ENCODE measurements at places on chromosomes 16 and 17. TPM values are rescaled to one million over a fixed set of nuclear protein-coding genes. Genes with fewer than 3 reads are reported as not detected.
A peak's percentile ranks its signal among the peaks of the same experiment; 100 is the strongest.

TBC1D3B gene
- 10.7 TPM for total RNA-seq

SCGB1C2 gene
- not detected for total RNA-seq

TK1 gene
- 138 TPM for total RNA-seq

ADGRG1 gene
- total RNA-seq, result 4.8 TPM

CD7 gene
- 61.8 TPM for total RNA-seq

KRTAP1-5 gene
- total RNA-seq, result not detected

CACNG1 gene
- total RNA-seq, result not detected

PITPNC1 gene
- total RNA-seq, result 73.9 TPM

CTRB1 gene
- total RNA-seq, result not detected

HLF gene
- total RNA-seq, result 0.21 TPM

TMIGD1 gene
- not detected for total RNA-seq

WNT9B gene
- not detected for total RNA-seq

DNA sequence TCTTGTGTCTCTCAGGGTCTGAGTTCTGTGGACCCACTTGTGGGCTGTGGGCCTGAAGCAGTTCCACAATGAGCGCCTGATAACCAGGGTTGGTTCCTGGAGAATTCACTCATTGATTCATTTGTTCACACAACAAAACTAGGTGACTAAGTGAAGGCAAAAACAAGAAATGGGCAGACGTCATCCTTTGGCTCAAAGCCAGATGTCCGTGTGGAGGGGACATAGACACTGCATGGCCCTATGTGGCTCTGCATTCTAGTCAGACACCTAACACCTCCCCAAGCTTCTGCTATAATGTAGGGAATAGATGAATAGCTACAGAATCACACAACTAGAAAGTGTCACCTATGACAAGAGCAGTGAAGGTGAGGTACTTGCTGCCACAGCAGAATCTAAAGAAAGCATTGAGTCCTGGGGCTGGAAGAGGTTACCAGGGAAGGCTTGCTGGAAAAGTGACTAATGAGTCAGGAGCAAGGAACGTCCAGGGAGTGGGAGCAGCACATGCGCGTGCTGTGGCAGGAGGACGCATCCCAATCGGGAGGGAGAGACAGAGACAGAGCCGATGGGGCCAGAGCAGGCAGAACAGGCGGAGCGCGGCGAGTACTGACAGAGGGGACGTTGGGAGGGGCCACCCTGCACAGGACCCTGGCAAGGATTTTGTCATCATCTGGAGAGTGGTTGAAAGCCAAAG lies 58.9 kb downstream of the CES1 start:
- no peak overlapping the region for H3K4me3 ChIP-seq
- no peaks in the 10 kb centered on the region for H3K36me3 ChIP-seq
- H3K27ac ChIP-seq, result no peak overlapping the region
- peaks cover 4% of the 10 kb centered on the region for H3K4me1 ChIP-seq
- DNase-seq, result no peak

DNA sequence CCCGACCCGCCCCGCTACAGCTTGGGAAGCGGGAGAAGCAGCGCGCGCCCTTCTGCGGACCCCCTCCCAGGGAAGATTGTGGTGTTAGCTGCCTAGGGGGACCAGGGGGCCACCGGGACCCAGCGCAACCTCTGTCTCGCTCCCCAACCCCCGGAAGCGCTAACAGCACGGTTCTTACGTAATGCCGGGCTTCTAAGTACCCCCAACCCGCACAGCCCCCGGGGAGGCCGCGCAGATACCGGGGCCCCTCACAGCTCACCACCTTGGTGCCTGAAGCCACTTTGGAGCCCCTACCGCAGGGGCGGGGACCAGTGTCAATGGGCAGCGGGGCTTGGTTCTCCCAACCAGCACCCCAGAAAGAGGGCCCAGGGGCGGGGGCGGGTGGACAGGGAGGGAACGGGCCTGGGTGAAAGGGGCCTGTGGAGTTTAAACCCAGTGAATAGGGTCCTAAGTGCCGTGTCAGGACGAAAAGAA lies 348 bp downstream of the MPP2 start:
- H3K27me3 ChIP-seq, result peaks cover 7% of the 10 kb centered on the region
- no peak for DNase-seq
- H3K4me1 ChIP-seq, result peaks cover 6% of the 10 kb centered on the region
- H3K4me3 ChIP-seq, result peak overlapping the region; percentile 58
- no peaks in the 10 kb centered on the region for H3K36me3 ChIP-seq

DNA sequence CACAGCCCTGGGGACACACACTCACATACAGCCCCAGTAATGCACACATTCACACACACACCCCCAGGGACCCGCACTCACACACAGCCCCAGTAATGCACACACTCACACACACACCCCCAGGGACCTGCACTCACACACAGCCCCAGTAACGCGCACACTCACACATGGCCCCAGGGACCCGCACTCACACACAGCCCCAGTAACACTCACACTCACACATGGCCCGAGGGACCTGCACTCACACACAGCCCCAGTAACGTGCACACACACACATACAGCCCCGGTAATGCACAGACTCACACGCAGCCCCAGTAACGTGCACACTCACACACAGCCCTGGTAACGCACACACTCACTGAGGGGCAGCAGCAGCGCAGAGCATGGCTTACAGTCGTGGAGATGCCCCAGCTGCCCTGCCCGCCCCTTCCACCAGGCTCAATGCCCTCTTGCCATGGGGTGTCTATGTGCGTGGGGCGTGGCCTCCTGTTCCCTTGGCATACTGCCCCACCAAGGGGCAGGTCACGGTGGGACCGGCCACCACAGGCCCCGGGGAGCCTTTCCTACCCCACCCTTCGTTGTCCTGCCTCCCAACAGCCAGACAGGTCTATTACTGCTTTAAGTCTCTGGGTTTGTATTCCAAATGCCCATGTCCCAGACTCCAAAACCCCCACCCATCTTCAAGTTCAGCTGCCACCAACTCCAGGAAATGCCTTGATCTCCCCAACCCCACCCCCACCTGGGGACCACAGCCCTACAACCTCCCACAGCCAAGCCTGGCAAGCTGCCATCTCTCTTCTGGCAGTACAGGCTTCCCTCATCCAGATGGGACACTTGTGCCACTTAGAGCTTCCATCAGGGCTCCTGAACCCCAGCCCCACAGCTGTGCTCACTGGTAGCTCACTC lies 2.7 kb downstream of the CCDC102A start:
- H3K36me3 ChIP-seq, result no peaks in the 10 kb centered on the region
- H3K27ac ChIP-seq, result peak overlapping the region; percentile 100
- no peak for DNase-seq
- peak overlapping the region; percentile 98 for H3K4me3 ChIP-seq
- H3K4me1 ChIP-seq, result peaks cover 75% of the 10 kb centered on the region

DNA sequence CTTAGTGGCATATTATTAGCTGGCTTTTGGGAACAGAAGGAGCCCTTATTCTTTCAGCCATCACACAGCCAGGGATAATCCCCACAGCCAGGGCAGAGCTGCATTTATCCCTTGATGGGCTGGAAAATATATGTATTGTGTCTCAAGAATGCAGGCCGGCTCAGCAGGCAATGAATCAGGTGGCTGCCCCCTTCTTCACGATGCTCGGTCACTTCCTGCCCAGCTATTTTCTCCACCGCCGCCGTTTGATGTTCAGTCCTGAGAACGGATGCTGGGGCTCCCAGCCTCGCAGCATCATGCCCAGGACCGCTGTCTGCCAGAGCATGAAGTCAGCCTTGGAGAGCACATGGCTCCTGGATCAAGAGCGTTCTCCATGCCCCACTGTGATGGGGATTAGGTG lies 4.3 kb upstream of the MYH3 start:
- H3K27ac ChIP-seq, result no peak overlapping the region
- H3K27me3 ChIP-seq, result no peaks in the 10 kb centered on the region
- H3K36me3 ChIP-seq, result peaks cover 5% of the 10 kb centered on the region
- no peaks in the 10 kb centered on the region for H3K4me1 ChIP-seq
- no peak overlapping the region for H3K4me3 ChIP-seq
- no peak for DNase-seq

GRCh38 chr17:350706-351448 lies 1.7 kb downstream of the RPH3AL start:
- H3K27me3 ChIP-seq, result no peaks in the 10 kb centered on the region
- DNase-seq, result no peak
- peaks cover 13% of the 10 kb centered on the region for H3K4me1 ChIP-seq
- H3K27ac ChIP-seq, result no peak overlapping the region
- no peak overlapping the region for H3K4me3 ChIP-seq

GRCh38 chr16:71421911-71422310 lies 19.9 kb downstream of the TLE7 start:
- DNase-seq, result no peak
- no peaks in the 10 kb centered on the region for H3K4me1 ChIP-seq
- H3K4me3 ChIP-seq, result no peak overlapping the region
- no peak overlapping the region for H3K27ac ChIP-seq

DNA sequence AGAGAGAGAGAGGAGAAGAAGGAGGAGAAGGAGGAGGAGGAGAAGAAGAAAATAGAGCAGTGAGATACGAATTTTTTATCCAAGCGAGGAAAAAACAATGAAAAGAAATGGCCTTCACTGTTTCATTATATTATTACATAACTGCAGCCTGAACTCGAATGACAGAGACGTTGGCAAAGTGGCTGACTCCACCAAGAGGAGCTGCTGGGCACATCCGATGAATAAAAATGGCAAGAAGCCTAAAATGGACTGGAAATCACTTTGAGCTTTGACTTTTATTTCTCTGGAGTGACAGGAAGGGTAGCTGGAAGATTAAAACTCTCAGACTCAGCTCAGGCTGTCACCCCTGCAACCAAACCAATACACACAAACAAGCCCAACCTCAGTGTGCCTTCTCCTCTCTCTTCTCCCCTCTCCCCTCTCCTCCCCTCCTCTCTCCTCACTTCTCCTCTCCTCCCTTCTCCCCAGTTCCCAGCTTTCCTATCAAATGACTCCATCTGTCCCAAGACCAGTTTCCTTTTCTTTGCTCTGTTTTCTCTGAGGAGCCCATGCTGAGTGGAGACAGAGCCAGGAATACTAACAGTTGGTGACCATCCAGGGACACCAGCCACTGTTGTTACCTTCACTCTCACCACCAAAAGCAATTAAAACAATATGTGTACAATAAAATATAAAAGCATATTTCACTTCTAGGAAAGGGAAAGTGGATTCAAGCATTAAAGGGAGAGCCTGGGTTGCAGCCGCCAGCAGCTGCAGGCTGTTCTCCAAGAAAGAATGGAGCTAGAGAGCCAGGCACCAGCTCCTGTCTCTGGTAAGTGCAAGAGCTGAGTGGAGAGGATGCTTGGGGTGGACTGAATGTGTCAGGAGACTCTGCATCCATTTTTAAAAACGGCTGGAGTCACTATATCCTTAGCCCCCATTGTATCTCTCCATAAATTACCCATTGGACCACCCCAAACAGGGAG lies 51.2 kb downstream of the SOX9 start:
- no peak overlapping the region for H3K27ac ChIP-seq
- no peak overlapping the region for H3K4me3 ChIP-seq
- no peak for DNase-seq
- no peaks in the 10 kb centered on the region for H3K36me3 ChIP-seq
- no peaks in the 10 kb centered on the region for H3K4me1 ChIP-seq

DNA sequence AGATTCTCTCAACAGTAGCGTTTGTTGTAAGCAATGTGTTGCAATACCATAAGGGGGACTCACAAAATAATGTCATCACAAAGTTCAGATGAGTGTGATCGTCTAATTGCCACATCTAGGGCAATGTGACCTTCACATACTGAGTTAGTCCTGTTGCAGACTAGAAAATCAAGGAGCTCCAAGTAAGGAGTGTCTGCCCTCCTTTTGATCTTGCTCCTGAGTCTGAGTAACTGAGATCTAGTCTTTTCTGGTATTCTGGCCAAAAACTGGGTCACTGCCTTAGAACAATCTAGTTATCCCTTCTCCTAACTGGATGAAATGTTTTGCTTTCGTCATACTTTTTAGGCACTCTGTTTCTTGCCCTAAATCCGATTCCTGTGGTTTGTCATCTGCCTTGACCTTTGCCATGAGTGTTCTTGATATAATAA lies 712.1 kb downstream of the CDH11 start:
- no peak for DNase-seq
- H3K4me3 ChIP-seq, result no peak overlapping the region
- no peaks in the 10 kb centered on the region for H3K36me3 ChIP-seq
- no peaks in the 10 kb centered on the region for H3K4me1 ChIP-seq
- no peak overlapping the region for H3K27ac ChIP-seq

DNA sequence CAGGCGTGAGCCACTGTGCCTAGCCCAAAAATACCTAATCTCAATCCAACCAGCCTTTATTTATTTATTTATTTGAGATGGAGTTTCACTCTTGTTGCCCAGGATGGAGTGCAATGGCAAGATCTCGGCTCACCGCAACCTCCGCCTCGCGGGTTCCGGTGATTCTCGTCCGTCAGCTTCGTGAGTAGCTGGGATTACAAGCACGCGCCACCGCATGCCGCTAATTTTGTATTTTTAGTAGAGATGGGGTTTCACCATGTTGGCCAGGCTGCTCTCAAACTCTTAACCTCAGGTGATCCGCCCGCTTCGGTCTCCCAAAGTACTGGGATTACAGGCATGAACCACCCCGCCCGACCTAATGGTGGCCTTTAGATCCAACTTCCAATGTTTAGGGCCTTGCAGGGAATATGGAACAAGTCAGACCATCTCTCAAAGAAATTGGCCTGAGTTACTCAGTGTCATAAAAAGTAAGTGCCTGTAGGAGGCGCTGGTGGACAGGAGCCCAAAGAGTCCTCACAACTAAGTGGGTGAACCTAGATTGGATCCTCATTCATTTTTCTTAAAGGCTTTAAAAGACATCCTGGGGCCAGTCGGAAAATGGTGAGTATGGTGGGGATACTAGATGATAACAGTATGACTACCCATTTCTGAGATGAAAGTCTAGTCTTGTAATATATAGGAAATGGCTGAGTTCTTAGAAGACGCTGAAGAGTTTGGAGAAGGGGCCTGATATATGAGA lies 4.6 kb downstream of the ZSCAN10 start:
- no peaks in the 10 kb centered on the region for H3K27me3 ChIP-seq
- DNase-seq, result no peak
- H3K36me3 ChIP-seq, result no peaks in the 10 kb centered on the region
- H3K27ac ChIP-seq, result peak overlapping the region; percentile 87

DNA sequence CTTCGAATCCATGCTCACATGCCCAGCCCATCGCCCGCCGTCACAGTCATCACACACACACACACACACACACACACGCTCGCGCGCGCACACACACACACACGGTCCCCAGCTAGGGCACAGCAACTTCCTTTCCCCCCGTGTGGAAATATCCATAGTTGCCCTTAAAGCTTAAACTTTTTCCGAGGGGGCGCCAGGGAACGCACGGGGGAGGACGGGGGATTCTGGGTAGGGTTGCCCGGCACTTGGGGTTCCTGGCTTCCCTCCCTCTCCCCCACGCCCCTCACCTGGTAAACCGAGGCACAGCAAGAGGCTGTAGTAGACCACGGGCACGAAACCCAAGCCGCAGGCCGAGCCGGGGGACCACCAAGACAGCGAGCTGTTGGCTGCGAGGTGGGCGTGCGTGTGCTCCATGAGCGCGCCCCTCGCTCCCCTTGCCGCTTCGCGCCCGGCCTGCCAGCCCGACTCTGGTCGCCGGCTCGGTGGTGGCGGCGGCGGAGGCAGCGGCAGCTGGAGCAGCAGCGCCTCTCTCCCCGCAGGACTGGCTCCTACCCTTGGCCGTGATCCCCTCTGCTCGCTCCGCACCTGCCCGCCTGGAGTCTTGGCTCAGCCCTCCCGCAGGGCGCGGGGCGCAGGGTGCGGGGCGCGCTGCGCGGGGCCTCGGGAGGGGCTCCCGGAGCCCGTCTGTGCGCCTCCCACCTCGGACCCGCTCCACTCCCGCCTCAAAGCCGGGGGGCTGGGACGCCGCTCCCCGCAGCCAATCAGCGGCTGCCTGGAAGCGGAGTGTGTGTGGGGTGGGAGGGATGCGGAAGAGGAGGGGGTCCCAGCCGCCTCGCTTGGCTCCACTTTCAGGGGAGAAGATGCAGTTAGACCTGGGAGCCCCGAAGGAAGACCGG lies at the start of gene GPR139:
Gene GPR139 (minus strand): TSS at position 688 of the 896 bp plus-strand sequence. CDS start 274 bp downstream, at position 414.
- no peaks in the 10 kb centered on the region for H3K4me1 ChIP-seq
- no peak within 1 kb of the TSS for H3K27ac ChIP-seq
- no peak within 1 kb of the TSS for H3K4me3 ChIP-seq
- peaks cover 32% of the 10 kb centered on the region for H3K27me3 ChIP-seq
- no peaks in the 10 kb centered on the region for H3K36me3 ChIP-seq
- no peak for DNase-seq

Data from natural killer cell treated with Interleukin-12 subunit alpha and Interleukin-12 subunit beta and Interleukin-15 and Interleukin-18, amount 100 ng/mL, for 72 hours (primary cell).